Neural crest cell (in vitro differentiated cells): ENCODE measurements at places on chromosomes 2 and 18.

DNA sequence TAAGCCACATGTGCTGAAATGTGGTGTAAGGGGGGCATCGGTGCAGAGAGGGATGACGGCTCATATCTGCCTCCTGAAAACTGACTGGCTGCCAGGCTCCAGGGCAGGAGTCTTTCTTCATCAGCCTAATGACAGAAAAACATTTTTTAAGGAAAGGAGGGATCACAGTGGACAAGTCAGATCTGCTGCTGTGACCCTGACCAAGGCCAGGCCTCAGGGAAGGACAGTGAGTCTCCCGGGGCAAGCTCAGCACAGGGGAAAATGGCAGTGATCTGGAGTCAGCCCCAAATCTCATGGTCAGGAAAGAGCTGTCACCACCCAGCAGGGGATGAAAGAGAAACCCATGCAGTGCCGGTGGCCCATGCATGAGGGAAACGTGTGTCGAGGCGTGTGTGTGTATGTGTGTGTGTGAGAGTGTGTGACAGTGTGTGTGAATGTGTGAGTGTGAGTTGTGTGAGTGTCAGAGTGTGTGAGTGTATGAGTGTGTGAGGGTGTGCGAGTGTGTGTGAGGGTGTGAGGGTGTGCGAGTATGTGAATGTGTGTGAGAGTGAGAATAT is 134.5 kb downstream of the INHBB start:
- H3K27ac ChIP-seq = no peak overlapping the region
- no peak for DNase-seq
- H3K36me3 ChIP-seq = no peaks in the 10 kb centered on the region
- H3K4me3 ChIP-seq = no peak overlapping the region

- H3K4me3 ChIP-seq = no peak overlapping the region
- no peaks in the 10 kb centered on the region for H3K36me3 ChIP-seq
- H3K27ac ChIP-seq = no peak overlapping the region
- peaks cover 32% of the 10 kb centered on the region for H3K27me3 ChIP-seq
- peaks cover 19% of the 10 kb centered on the region for H3K4me1 ChIP-seq
Measured at GRCh38 chr2:37880551-37880950, 44.5 kb upstream of the RMDN2 start.

DNA sequence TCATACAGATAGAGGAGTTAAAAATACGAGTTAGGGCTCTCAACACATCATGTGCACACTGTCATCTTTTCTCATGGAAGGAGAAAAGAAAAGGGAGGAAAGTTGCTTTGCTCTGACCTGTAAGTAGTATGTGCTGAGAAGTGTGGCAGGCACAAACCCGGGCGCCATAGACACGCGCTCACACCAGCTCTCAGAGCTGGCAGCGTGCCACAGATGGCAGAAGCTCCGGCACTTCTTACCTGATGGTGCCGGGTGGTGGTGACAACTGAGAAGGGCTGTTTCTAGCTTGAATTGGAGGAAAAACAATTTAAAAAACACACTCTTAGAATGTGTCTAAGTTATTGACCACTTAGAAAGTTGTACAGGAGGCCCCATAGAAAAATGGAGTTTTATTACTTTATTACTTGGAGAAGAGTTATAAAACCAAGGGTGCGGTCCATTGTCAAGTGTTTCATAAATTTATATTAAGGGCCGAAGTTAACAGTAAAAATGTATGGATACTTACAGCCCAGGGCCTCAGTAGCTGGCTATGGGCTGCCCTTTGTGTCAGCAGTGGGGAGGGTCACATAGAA is 92.2 kb downstream of the DPP4 start:
- DNase-seq = no peak
- no peak overlapping the region for H3K4me3 ChIP-seq
- no peak overlapping the region for H3K27ac ChIP-seq
- no peaks in the 10 kb centered on the region for H3K27me3 ChIP-seq
- H3K4me1 ChIP-seq = no peaks in the 10 kb centered on the region

GRCh38 chr18:12015416-12016062 is 34.2 kb downstream of the IMPA2 start:
- no peak for DNase-seq
- peak overlapping the region; percentile 67 for H3K27ac ChIP-seq
- no peak overlapping the region for H3K4me3 ChIP-seq
- peaks cover 26% of the 10 kb centered on the region for H3K4me1 ChIP-seq
- peaks cover 5% of the 10 kb centered on the region for H3K36me3 ChIP-seq

DNA sequence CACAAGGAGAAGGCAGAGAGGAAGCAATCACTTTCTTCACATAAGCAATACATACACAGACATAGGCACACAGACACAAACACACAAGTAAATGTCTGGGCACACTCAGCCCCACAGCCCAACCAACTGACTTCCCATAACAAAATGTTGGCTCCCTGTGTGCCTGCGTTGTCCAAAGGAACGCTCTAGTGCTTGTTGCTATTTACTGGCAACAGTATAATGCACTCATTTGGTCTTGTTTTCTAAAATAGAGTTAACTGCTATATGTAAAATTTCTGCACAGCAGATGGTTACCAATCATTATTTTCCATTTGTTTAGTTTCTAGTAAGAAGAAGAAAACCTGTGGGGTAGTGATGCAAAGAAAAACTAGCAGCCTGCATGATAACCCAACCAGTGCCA is 16.5 kb downstream of the FIGN start:
- DNase-seq = no peak
- no peaks in the 10 kb centered on the region for H3K27me3 ChIP-seq
- peaks cover 4% of the 10 kb centered on the region for H3K36me3 ChIP-seq
- H3K4me1 ChIP-seq = peaks cover 52% of the 10 kb centered on the region
